ENCODE measurements at places on chromosomes 16 and 17.

DNA sequence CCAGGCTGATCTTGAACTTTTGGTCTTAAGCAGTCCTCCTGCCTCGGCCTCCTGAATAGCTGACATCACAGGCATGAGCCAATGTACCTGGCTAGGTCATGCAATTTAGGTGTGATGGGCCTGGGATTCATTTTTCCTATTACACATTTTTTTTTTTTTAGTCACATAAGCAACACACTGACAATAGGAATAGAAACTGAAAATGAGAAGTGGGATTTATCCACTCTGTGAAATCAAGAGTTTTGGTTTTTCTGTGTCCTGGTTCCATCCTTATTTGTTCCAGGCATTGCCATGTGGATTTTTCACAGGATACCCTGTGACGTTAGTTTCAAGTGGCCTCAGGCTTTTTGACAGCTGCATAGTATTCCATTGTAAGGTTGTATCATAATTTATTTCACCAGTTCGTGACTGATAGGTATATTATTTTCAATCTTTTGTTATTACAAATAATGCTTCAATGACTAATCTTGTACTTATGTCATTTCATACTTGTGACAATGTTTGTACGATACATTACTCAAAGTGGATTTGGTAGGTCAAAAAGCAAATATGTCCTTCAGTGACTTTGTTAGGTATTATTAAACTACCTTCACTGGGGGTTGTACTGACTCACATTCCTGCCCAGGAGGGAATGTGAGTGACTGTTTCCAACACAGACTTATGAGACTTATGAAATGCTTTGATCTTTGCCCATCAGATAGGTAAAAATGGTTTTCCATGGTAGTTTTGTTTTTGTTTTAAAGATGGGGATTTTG lies 10.6 kb downstream of the ADCY7 start:
- no peak for DNase-seq

DNA sequence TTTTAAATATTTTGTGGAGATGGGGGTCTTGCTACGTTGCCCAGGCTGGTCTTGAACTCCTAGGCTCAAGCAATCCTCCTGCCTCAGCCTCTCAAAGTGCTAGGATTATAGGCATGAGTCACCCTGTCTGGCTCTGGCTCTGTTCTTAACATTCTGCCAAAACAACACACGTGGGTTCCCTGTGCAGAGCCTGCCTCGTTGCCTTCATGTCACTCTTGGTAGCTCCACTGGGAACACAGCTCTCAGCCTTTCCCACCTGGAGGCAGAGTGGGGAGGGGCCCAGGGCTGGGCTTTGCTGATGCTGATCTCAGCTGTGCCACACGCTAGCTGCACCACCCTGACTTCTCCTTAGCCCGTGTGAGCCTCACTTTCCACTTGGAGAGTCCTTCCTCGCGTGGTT lies 19.3 kb downstream of the CRISPLD2 start:
- no peak for DNase-seq

DNA sequence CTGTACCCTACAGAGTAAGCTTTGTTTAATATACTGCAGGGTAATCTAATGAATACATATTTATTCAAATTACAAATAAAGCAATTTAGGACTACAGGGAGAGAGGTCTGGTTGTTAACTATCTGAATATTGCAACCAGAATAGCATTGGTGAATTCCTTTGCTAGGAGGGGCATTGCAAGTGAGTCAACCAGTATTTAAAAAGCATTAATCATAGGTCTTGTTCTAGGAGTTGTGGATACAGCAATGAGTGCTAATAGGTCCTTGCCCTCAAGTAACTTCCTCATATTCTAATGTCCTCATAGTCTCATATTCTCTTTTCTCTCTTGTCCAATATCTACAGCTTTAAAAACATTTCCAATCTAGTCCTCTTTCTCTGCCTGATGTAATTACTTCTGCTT lies 531.4 kb downstream of the CDH11 start:
- DNase-seq = no peak

DNA sequence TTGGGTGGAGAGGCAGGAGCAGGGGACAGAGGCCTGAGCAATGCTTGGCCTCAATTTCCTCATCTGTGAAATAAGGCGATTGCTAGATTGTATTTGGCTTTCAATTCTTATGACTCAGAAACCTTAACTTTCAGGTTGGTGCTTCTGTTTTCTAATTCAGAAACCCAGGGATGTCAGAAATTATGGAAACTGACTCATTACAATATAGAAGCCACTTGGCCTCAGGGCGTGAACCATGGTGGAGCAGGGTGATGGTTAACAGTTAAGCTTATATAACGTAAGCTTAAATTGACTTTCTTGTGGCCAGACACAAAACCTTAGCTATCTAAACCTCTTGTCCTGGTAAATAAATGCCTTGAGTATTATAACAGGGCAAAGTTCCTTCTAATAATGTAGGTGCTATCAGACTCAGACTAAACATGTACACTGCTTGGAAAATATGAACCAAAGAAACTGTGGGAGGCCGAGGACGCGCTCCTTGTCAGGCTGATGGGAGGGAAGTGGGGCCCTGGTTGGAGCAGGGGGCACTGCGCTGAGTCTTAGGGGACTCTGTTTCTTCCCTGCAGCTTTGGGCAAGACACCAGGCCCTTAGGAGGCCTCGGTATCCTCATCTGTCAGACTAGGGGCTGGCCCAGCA lies 17.1 kb upstream of the SREBF1 start:
- no peak for DNase-seq

DNA sequence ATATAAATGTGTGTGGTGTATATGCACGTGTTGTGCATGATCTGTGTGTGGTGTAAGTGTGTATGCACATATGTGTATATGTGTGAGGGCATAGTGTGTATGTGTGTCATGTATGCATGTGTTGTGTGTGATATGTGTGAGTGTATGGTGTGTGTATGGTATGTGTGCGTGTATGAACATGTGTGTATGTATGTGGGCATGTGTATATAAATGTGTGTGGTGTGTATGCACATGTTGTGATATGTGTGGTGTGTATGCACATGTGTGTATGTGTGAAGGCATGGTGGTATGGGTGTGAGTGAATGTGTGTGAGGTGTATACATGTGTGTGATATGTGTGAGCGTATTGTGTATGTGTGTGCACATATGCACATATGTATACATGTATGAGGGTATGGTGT lies 198.7 kb downstream of the RBFOX3 start:
- no peak for DNase-seq

DNA sequence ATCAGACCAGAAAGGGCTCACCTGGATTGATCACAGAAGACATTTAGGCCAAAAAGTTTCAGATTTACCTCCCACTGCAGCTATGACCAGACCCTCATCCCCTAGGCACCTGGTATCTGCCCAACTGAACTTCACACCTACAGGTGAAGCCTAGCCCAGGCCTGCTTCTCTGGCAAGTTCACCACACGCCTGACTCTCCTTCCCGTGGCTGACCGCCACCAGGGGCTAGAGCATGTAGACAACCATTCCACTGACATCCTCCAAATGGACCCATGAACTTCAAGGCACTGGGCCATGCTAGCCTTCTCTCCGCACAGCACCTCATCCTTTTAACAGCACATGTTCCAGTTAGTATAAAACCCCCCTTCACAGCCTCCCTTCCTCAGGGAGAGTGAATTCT lies 18.8 kb downstream of the ZCCHC14 start:
- DNase-seq = peak; percentile 35

- no peak for DNase-seq
Measured at GRCh38 chr16:1362807-1363206, 11.1 kb downstream of the GNPTG start.

GRCh38 chr17:4938688-4939545 lies 929 bp downstream of the SLC25A11 start:
- no peak for DNase-seq

GRCh38 chr17:57099165-57099564 lies 14.1 kb downstream of the AKAP1 start:
- DNase-seq = no peak

- no peak for DNase-seq
Measured at GRCh38 chr17:1323336-1323735, 43.9 kb downstream of the TRARG1 start.

DNA sequence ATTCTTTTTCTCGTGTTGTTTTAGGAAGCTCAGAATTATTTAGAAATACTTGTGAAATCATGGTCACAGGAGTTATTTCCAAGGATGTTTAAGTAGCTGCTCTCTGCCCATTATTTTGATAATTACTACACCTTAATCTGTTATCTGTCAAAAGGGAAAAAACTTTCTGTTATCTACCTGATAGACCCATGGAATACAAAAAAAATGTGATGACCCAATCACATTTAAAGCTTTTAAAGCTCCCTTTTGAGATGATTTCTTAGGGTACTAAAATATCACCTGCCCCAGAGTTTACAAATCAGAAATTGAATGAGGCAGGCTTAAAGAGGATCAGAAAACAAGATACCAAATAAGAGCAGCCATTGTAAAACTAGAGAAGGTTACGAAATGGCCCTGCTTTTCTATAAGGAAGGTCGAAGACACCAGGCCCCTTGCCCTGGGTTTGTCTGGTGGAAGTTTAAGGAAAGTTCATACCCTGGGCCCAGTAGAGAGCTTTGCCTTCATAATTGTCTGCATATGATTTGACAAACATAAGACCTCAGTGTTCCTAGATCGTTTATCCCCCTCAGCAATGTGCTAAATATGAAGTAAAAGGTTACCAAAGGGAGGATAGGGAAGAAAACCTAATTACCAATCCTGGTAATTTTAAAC lies 149.9 kb upstream of the TBX2 start:
- no peak for DNase-seq

DNA sequence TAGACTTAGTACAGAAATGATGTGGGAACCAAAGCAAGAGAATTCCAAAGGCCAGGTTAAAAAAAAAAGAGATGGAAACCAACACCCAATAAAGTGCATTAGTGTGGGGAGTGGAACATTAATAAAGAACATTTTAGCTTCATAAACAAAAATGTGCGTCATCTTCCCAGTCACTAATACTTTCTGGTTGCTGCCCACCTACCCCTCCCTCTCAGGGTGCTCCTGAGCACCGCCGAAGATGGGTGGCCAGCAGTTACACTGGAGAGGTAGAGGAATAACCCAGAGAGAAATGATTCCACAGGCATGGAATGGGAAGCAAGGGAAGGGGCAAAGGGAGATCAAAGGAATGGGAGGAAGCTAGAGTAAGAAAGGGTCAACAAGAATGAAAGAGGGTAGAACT lies 6.0 kb upstream of the CHD3 start:
- peak; percentile 22 for DNase-seq

DNA sequence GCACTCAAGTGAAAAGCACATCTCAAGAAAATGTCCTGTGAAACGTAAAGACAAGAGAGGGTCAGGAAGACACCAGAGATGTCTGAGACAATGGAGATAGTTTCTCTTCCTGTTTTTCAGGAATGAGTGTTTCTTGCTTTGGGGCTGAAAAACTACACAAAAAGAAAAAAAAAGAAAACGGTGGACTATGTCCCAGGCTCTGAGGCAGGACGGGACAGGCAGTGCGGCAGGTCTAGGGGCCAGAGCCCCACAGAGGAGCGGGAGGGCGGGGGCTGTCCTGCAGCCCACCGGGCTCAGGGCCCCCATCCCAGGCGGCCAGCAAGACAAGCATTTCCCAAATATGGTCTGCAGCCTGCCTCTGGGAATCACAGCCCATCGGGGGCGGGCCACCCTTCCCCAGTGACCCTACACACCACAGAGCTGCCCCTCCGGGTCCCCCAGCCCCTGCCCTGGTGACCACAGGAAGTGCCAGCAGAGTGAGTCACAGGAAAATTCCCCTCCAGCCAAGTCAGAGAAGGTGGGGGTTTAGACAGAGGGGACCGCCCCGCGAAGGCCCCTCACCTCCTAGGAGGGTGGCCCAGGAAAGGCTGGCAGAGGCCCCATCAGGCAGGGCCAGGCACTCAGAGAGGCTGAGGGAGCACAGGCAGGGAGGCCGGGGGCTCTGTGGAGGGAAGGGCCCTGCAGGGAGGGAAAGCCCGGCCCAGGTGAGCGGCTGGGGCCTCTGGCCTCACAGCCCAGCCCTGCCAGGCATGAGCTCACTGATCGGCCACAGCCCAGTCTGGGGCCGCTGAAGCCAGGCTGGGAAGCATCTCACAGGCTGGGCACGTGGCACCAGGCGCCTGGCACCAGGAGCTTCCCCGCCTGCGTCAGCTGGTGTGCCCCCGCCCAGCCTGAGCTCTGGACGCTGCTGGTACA lies 6.3 kb downstream of the BCAR1 start:
- DNase-seq = peak; percentile 93

DNA sequence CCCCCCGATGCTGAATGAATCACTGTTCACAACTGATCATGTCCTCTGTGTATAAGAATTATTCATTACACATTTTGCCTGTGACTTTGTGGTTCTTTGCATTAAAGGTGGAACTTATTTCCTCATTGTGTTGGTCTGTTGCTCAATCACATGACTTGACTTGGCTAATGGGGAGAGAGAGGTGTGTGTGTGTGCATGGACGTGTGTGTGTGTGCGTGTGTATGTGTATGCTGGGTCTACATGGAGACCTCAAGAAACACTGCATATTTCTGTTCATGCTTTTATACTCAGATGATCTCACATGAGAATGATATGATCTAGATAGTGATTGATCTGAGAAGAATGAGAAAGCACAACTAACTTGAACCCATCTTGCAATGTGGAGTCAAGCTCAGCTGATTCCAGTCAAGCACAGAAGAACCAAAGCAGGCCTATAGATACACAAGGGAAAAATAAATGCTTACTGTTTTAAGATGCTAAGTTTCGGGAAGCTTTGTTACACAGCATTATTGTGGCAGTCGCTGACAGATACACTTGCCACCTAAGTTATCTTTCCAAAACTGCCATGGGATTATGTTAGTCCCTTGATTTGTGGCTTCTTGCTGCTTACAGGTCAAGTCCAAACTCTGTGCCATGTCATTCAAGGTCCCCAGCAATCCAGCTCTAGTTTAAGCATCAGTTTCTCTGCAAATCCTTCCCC lies 167.9 kb upstream of the ZFHX3 start:
- DNase-seq = no peak

GRCh38 chr16:84096447-84097005 lies 20.2 kb downstream of the MBTPS1 start:
- DNase-seq = no peak

GRCh38 chr16:2511996-2512734 lies 1.6 kb upstream of the ATP6V0C start:
- DNase-seq = no peak

GRCh38 chr16:75566758-75567255 lies 628 bp downstream of the GABARAPL2 start:
- DNase-seq = no peak

- DNase-seq = no peak
Measured at GRCh38 chr16:52488837-52489289, 58.1 kb downstream of the TOX3 start.

GRCh38 chr16:88857728-88858339 lies 907 bp downstream of the TRAPPC2L start:
- DNase-seq = peak; percentile 92

DNA sequence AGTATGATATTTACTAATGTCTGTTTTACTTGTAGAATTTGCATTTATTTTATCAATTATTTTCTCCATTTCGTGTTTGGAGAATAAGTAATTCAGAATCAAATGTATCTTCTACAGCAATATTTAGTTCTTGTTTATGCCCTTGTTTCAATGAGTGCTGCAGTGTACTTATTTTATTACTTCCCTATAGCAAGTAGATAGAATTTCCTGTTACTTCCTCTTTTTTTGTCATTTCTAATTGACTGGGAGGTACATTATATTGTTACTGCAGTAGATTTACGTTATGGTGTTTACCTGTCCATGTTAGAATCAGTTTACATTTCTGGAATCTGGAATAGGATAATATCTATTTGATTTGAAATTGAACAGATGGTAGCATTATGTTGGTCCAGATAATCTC lies 71.2 kb downstream of the OMG start:
- DNase-seq = no peak
